ENCODE measurements at places on chromosomes 7 and 10.

GRCh38 chr10:60849217-60849616, 70.9 kb downstream of the CDK1 start:
- no peak for DNase-seq

GRCh38 chr7:131124867-131125266, 202.8 kb upstream of the MKLN1 start:
- no peak for DNase-seq

DNA sequence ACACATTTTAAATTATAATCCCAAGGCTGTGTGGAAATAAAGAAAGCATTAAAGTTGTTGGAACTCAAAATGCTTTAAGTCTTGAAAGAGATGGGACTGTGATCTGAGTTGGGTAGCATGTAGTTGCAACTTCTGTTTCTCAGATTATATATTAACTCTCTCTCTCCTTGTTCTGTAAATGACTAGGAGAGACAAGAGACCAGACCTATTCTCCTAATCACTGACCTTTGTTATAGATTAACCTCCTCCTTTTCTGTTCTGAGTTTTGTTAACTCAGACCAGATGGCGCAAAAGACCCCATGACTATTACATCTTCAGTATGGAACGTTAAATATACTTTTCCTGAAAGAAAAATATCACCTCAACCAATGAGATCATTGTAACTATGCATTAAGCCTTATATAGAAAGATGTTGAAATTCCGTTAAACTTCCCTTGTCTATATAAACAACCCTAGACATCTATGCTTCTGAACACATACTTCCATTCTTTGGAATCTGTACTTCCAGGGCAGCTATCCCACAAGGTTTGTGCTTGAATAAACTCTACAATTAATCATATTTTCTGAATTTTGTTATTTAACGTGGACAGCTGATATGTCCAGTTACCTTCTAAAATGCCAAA, 143.5 kb upstream of the TRIM24 start:
- DNase-seq, result peak; percentile 21

DNA sequence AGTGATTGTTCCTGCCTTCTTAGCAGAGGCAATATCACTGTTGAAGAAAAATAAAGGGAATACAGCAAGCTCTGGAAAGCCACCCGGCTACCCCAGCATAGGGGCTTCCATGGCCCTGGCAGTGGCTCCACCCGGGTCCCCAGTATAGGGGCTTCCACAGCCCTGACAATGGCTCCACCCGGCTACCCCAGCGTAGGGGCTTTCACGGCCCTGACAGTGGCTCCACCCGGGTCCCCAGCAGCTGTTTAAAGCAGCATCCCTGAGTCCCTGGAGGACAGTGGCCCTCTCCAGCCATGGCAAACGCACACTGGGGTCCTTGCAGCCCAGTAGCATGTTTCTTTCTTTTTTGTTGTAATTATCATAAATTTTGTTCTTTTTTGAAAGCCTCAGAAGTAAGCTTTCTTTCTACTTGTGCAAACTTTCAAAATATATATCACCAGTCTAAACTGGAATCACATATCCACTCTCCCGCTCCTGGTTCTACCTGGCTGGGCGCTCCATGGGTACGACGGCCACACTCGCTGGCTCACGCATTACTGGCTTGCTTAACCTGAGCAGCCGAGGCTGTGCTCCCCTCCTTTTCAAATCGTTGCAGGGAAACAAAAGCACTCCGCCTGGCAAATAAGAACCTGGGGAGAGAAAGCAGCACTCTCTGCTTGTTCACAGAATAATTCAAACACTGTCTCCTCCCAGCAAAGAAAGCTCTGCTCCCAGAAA, 62.1 kb downstream of the TCERG1L start:
- no peak for DNase-seq

GRCh38 chr7:75039709-75040108, 33.9 kb downstream of the RCC1L start:
- DNase-seq, result no peak
